ENCODE measurements at places on chromosomes 12 and 14.

DNA sequence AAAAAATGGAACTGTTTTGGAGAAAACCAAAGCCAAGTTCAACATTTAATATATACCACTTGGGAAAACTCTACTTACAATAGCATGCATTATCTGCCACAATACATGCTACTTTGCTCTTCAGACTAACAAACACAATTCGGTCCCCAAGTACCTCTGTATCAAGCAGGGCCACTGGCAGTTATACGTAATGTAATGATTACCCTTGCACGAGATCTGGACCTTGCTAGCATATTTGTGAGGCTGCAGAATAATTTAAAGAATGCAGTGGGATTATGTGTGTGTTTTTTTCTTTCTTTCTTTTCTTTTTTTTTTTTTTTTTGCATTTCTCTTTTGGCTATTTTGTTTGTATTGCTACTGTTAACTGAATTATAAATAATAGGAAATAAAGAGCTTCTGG lies 22.8 kb upstream of the PYGL start:
- no peak for DNase-seq

DNA sequence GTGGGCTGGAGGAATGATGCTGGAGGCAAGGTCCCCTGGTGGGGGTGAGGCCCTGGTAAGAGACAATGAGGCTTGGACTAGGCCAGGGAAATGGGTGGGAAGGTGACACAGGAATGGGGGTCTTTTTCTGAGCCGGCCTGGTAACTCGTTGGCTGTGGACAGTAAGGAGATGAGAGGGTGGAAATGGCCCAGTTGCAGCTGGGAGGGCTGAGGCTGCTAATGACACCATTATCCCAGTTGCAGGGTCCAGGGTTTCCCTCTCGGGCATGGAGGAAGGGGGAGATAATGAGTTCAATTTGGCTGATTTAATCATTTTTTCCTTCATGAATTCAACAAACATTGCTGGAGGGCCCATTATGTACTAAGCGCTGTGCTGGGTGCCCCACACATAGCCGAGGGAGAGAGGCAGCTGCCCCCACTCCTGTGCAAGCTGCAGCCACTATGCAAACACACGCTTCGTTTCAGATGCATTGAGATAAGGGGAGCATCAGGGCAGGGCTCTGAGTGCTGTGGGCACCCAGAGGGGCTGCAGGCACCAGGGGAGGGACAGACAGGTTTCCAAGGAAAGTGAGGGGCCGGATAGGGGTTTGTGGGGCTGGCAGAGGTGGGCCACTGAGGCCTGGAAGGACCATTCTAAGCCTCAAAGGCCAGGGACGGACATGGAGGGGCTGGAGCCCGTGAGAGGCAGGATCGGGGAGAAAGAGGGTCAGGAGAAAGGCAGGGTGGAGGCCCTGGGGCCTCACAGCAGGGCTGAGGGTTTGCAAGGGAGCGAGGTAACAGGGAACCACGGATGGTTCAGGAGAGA lies 43.2 kb upstream of the MEG3 start:
- DNase-seq: no peak

- DNase-seq: no peak
Observed at GRCh38 chr12:66195242-66195641, 6.2 kb downstream of the IRAK3 start.

DNA sequence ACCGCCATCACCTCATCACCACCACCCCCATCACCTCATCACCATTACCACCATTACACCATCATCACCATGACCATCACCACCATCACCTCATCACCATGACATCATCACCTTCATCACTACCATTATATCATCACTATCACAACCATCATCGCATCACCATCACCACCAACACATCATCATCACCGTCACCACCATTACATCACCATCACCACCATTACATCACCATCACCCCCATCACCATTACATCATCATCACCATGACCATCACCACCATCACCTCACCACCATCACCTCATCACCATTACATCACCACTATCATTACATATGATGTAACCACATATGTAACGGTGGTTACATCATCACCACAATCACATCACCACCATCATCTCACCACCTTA lies 132.3 kb downstream of the RIMBP2 start:
- DNase-seq: no peak

GRCh38 chr14:95196268-95196667 lies 38.9 kb upstream of the DICER1 start:
- DNase-seq: no peak

- no peak for DNase-seq
Observed at GRCh38 chr14:68510201-68511128, 282.4 kb downstream of the ZFP36L1 start.

DNA sequence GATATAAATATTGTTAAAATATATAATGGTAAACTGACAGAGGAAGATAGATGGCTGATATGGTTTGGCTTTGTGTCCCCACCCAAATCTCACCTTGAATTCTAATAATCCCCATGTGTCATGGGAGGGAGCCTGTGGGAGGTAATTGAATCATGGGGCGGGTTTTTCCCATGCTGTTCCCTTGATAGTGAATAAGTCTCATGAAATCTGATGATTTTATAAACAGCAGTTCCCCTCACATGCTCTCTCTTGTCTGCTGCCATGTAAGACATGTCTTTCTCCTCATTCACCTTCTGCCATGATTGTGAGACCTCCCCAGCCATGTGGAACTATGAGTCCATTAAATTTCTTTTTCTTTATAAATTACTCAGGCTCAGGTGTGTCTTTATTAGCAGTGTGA lies 46.3 kb downstream of the PTCSC3 start:
- no peak for DNase-seq

GRCh38 chr12:112022241-112023016 lies 9.2 kb downstream of the ERP29 start:
- no peak for DNase-seq

- DNase-seq: no peak
Observed at GRCh38 chr14:44448951-44449358, 58.1 kb downstream of the FSCB start.
